Tibial nerve (tissue), 4 donors: ENCODE measurements at places on chromosomes 3 and 15. TPM values are rescaled to one million over a fixed set of nuclear protein-coding genes. Genes with fewer than 3 reads are reported as not detected.

DNA sequence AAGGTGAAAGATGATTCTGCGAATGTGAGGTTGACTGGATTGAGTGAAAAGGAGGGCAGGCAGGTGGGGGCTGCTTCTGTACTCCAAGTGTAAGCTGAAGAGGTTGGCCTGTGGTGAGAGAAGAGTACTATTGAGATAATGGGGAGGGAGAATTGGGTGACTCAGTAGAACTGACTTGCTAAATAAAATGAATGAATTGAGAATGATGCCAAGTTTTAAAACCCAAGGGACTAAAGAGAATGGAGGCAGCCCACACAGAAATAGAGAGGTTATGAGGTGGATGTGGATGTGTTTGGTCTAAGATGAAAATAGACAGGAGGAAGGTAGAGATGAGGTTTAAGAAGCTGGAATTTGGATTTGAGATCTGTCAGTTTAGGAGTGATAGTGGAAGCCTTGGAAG lies 5.9 kb downstream of the MME start:
- DNase-seq: no peak

GRCh38 chr3:127209155-127209839 lies 16.4 kb downstream of the PRR23E start:
- no peak for DNase-seq

GRCh38 chr3:94693997-94694640 lies 631.3 kb downstream of the NSUN3 start:
- no peak for DNase-seq

- DNase-seq: no peak
Observed at GRCh38 chr3:62873451-62873760, 1.8 kb downstream of the CADPS start.

DNA sequence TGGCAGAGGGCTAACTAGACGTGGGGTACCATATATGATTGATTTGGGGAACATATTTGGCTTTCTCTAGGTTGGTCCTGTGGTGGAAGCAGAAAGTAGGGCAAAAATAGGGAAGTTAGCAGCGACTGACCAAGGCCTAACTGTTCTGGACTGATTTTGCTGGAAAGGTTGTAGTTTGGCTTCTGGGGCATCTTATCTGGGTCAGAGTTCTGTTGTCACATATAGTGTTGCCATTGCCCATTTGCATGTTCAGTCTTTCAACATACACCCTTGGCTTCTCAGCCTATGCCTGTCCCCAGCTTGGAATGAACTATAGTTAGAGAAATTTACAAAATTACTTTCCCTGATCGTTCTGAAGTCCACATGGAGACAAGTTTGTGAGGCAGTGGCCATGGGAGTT lies 426.5 kb downstream of the TBC1D5 start:
- DNase-seq: no peak

GRCh38 chr15:83268147-83268546 lies 16.3 kb downstream of the BNC1 start:
- no peak for DNase-seq

DNA sequence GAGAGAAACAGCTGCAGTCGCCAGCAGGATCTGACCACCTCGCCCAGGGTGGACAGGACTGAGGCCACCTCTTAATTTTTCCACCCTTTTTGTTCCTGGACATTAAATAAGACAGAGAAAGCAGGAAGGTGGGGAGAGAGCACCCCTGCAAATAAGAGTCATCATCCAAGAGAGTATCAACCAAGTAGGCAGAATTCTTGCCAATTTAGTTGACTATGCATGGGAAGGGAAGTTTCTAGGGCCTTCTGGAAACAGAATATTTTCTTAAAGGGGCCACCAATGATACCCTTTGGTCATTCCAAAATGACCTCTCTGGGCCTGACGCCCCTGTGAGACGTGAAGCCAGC lies 136.2 kb downstream of the TJP1 start:
- DNase-seq: no peak

DNA sequence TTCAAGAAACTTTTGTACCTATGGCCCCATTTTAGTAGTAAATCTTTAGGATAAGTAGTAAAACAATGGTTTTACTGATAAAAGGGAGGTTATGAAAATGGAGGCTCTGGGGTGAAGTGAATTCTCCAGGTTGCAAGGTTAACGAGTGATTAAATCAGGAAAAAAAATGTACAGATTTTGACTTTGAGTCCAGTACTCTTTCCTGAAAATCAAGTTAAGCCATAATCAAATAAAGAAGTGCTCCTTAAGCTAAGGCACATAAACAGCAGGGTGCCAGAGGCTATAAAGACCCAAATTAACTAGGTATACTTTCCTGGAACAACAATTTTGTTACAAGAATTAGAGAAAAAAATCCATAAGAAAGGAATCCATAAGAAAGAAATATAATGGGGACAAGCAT lies 114.7 kb downstream of the DPH6 start:
- DNase-seq: no peak

- no peak for DNase-seq
Observed at GRCh38 chr3:25724948-25725645, 58.1 kb downstream of the NGLY1 start.

DNA sequence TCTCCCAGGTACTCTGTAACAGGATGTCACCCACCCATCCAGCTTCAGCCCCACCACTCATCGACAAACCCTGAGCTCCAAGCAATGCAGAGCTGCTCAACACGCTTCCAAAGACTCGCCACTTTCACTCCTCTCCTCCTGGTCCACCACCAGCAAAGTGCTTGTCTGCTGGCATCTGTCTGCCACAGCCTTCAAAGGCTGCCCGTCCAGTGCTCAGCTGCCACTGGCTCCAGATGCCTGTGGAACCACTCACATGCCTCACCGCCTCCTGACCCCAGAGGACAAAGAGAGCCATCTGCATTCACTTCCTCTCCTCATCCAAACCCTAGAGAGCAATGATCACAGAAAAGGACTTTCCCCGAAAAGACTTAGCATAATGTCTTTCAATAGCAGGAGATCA lies 109.5 kb upstream of the OCA2 start:
- no peak for DNase-seq

DNA sequence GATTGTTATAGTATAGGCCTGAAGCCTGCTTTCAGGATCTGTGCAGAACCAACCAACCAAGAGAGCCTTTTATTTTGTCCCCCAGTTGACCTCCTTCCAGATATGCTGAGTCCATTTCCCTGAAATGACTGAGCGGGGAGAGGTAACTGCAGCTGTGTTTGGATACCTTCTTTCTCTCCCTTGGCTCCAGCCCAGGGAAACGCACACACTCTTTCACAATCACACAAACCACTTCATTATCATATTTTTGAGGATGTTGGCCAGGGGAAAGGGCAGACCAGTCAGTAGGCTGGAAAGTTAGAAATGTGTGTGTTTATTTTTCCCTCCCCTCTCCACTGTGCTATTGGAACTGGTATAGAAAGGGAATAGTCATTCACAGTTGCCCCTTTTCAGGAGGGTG lies 417.7 kb upstream of the TBL1XR1 start:
- peak; percentile 73 for DNase-seq

DNA sequence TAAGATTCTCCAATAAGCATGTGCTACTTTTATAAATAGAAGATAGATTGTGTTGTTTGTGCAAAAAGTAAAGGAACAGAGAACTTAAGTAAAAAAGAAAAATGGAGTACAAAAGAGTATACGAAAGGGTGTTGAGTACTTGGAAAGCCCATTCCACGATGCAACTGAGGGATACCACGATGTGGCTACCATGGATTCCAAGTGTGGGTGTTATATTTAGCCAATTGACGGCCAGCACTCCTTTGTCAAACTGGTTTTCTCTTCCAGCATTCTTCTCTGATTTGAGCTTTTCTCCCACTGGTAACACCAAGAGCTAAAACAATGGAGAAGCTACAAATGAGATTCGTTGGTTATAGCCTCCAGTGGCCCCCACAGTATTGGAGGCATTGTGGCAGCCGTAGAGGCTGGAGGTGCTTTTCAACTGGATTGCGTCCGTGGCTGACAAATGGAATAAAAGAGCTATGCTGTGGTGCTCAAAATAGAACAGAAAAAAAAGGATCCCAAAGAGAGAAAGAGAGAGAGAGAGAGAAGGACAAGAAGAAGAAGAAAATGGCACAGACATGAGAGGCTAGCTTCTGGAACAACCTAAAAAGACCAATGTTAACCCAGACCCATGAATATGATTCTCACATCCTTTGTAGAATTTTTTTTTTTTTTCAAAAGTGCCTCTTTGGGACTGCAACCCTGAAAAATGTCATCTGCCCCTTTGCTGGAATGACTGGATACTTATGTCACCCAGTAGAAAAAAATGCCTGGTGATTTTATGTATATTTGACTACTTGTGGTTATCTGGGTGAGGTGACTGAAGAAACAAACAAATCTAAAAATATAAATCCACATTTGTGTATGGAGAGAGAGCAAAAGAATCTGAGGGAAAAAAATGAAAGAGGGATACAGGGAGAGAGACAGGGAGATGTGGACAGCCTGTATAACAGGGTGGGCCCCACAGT lies 345.1 kb downstream of the RORA start:
- DNase-seq: no peak

DNA sequence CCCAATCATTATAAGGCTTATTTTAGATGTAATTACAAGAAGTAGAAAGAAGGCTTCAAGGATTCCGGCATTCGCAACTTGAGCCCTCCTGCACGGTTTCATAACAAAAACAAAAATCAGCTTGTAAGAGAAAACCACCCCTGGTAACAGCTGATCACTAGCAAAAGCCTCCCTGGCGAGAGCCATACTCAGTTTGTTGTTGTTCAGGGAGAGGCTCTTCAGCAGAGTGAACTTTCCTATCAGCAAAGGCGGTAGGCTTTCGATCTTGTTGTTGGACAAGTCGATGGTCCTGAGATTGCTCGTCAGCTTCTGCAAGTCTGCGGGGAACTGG lies 710 bp downstream of the LRRC57 start:
- no peak for DNase-seq

- DNase-seq: no peak
Observed at GRCh38 chr3:149003653-149004305, 12.4 kb downstream of the GYG1 start.

DNA sequence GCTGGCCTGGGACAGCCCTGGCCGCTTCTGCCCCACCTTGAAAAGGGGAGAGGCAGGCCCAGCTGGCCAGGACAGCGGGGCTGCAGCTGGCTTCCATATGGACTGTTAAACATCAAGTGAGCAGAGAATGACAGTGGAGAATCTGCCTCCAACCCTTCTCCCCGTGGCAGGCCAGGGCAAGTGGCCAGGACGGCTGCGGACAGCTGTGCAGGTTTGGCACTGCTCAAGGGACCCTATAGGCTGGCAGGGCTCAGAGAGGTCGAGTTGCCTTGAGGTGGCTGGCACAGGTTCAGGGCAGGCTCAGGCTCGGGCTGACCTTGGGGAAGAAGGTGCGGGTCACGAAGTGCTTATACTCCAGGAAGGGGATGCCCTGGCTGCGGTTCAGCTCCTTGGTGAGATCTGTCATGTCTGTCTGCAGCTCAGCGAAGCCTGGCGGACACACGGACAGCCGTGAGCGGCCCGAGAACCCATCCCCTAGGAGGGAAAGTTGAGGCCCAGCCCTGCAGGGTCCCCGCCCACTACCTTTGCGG lies 24.3 kb downstream of the H1-8 start:
- DNase-seq: no peak

- DNase-seq: no peak
Observed at GRCh38 chr15:25416693-25417092, 22.1 kb downstream of the UBE3A start.

- no peak for DNase-seq
Observed at GRCh38 chr3:10466186-10466585, 39.2 kb downstream of the ATP2B2 start.

GRCh38 chr3:123331651-123332050 lies 117.2 kb downstream of the ADCY5 start:
- no peak for DNase-seq

- no peak for DNase-seq
Observed at GRCh38 chr15:85619992-85620689, 174.6 kb downstream of the KLHL25 start.

GRCh38 chr3:132573797-132574211 lies 23.3 kb upstream of the ACKR4 start:
- no peak for DNase-seq

- no peak for DNase-seq
Observed at GRCh38 chr3:54736459-54736858, 191.4 kb downstream of the LRTM1 start.

DNA sequence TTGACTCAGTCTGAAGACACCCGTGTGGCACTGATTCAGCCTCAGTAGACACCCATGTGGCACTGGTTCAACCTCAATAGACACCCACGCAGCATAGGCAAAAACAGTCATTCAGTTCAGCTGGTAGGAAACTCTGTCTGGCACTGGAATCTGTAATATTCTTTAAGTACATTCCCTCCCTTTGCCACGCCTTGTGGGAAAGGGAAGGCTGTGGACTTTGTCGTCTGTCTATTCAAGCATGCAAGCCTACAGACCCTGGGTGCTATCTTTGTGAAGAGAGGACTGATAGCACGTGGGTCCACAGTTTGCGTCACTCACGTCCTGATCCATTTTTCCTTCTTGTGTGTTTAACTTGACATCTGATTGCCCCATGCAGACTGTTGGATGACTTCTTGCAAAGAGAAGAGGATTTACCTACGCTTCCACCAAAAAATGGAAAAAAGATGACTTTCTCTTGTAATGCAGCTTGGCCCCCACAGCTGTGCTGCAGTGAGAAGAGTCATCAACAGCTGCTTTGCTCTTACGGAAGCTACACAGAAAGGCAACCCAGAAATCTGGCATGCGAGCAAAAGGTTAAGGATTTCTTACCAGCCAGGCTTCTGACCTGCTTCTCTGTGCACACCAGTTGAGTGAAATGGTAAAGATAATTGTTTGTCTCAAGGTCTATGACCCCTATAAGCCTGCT lies 278.1 kb downstream of the ULK4 start:
- DNase-seq: no peak

DNA sequence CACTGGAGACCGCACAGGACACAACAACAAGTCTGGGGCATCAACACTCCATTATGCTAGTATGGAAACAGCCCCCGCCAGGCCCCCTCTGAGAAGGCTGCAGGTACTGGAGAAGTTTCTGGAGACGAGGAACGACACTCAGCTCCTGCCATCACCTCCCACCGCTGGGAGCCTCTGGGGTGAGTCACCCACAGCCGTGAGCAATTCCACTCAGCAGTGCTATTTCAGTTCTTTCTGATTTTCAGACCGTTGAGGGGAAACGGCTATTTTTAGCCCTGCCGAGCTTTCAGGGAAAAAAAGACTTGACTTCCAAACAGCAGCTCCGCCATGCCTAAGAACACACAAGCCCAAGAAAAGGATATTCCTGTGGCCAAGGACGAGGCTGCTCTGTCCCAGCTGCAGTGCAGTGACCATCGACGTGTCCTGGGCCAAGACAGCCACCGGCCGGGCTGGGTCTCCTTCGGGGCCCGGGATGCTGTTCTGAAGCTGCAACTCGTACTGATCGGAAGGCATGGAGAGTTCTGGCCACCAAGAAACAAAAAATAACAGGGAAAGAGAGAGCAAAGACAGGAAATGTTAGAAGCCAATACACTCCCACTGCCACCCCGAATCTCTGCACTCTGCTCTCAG lies 40.8 kb downstream of the NUP210 start:
- DNase-seq: no peak

Gene PRTG
- 12.8 TPM for total RNA-seq

Gene ZNF148
- 26.7 TPM for total RNA-seq

Gene FOXB1
- total RNA-seq: not detected

Gene NR2E3
- total RNA-seq: 0.21 TPM

Gene LYZL4
- not detected for total RNA-seq

Gene CAPN3
- total RNA-seq: 16.1 TPM
